Right lung (tissue), 10 donors: ENCODE measurements at places on chromosomes 6 and 20. TPM values are rescaled to one million over a fixed set of nuclear protein-coding genes. Genes with fewer than 3 reads are reported as not detected.

- DNase-seq = no peak
These were observed 277.5 kb downstream of the MEI4 start for GRCh38 chr6:77930382-77930781.

- no peak for DNase-seq
These were observed 201.5 kb upstream of the ZNF217 start for GRCh38 chr20:53795170-53795569.

SLC16A10 gene
- polyA plus RNA-seq = 6.1 TPM

DNA sequence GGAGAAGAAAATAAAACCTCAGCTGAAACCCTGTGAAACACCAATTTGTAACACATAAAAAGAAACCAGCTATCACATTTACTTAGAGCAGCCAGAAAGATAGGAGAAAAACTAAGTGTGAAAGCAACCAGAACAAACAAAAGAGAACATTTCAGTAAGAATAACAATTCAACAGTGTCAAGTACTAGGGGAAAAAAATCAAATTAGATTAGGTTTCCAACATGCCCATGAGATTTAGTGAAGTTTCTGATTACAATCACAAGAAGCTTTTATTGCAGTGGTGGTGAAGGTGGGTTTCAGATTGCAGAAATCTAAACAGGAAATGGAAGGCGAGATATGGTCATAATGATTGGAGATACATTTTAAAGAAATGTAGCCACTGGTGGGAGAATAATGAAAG lies 22.1 kb upstream of the TRDN start:
- DNase-seq = no peak

DNA sequence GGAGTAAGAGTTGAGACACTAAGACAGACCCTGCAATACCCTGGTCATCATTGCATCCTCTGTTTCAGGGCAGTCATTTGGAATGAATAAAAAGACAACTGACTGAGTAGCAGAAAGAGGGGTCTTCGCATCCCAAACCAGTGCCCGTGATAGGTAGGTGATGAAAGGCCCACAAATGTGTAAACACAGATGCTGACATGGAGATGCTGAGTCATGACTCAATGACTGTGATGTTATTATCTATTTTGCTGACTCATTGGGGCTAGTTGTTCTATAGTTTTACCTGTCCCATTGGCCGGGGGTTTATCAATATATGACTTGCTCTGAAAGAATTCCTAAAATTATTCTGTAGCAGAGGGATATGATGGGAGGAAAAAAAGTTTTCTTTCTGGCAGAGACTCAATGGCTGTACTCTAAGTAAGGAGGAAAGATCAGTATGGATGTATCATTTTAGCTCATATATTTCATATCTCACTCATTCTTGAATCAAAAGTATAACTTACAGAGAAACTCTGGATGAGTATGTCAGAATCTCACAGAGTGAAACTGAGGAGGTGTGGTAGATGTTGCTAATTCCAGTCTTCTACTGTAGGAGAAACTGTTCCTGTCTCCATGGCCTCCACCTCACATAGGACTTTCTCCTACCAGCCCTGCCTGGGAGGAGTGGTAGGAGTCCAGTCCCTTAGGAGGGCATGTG lies 119.9 kb upstream of the PREP start:
- no peak for DNase-seq

DNA sequence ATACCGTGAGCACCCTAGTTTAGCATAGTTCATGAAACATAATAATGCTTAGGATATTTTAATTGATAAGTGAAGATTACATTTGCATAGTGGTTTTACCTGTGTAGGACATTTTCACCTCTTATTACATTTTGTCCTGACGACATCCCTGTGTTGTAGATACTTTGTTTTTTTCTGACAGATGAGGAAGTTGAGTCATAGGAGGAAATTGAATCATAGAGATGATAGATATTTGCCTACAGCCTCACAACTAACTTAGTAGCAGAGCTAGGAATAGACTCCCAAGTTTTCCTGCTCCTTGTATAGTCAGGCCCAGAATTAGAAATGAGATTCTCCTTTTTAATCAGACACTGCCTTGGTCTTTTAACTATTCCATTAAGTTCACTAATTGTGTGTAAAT lies 100.5 kb upstream of the SUPT3H start:
- DNase-seq = no peak

DNA sequence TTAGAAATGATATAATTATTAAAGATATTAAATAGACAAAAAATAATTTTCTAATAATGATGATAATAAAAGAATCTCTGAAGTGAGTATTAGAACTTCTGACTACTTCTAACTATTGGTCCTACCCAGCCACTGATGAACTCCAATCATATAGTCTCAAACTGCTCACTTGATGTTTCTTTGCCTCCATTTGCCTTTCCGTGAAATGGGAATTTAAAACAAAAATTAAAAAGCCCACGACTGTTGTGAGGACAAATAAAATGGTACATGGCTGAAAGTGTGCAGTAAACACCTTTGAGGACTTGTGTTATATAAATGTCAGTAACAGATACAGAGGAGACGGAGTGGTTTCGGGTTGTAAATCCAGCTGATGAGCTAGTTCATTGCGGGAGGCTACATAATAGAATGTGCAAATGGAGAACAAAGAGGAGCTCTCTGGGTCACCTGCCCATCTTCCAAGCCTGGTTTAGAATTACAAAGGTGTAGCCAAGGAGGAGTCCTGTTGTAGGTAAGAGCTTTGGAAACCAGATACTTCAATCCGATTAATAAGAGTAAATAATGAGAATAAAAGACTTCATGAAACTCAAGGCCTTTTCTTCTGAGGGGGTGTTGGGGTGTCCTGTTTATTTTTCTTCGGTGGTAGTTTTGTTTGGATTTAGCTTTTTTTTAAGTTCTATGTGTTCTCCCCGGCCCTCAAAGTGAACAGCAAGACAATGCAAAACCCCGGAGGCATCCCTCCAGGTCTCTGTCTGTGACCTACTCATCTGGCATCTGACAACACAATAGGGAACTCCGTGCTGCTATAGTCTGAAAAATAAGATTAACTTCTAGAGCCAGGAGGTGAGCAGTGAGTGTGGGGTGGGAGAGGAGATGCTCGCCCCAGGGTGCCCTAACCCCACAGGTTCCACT lies 4.4 kb upstream of the PXDC1 start:
- DNase-seq = no peak

GRCh38 chr6:119445666-119446065 lies 96.1 kb upstream of the MAN1A1 start:
- DNase-seq = no peak

DNA sequence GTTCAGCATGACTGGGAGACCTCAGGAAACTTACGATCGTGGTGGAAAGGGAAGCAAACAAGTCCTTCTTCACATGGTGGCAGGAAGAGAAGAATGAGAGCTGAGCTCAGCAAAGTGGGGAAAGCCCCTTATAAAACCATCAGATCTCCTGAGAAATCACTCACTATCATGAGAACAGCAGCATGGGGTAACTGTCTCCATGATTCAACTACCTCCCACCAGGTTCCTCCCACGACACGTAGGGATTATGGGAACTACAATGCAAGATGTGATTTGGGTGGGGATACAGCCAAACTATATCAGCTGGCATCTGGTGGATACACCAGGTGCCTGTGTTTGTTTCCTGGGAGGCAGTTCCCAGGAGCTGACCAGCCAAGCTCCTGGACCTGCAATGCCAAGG lies 4.9 kb downstream of the DDO start:
- no peak for DNase-seq

- no peak for DNase-seq
These were observed 417.3 kb upstream of the ARID1B start for GRCh38 chr6:156359912-156360311.

- no peak for DNase-seq
These were observed 413.4 kb upstream of the SOX4 start for GRCh38 chr6:21180155-21180554.

DNA sequence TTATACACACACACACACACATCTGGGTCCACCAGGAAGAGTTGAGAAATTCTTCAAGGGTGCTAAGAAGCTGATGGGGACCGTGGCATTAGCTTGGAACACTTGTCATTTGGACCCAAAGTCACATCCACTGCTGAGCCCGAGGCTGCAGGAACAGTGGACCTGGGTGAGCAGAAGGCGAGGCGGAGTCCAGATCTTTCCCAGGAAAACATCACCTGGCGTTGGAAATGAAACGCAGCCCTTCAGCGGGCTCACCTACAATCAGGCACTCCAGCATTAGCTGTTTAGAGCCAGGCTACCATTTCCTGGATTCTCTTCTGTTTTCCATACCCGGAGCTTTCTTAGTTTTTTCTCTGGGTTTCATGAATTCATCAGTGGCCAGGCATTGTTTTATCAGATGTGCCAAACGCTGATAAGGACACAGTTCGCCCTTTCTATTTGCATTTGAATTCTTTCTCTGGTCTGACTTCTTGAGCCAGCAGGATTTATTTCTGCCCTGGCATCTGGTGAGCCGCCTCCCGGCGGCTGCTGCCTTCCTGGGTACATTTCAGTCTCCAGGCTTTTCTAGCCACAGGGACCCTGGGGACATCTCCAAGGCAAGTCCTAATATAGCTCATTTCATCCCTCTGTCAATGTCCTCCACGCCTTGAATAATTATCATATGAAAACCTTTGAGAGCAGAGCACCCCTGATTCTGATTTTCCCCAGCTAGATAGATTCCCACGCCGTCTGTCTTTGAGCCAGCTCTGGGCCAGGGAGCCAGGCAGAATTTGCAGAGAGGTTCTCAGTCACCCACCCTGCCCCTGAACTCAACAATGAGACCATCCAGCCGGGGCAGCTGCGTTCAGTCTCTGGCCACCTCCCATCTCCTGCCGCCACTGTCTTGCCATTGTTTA lies 170.9 kb downstream of the TTLL2 start:
- DNase-seq = peak; percentile 53

DNA sequence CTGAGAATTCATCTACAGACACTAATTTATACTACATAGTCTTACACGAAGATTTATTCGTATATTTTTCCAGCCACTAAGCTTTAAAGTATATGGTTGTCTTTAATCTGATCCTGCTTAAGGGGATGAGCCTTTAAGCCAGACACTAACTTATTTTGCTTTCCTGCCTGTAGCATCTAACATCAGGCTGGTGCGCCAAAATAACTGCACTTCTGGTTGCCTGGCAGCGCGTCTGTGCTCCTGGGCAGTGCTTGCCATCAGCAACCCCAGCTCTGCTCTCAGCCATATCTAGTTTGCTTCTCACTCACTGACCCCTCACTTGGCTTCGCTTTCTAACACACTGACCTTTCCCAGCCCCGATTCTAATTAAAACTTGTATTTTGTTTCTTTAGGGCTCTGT lies 21.8 kb downstream of the HMGCLL1 start:
- DNase-seq = no peak

GRCh38 chr6:2434912-2435311 lies 189.5 kb upstream of the GMDS start:
- DNase-seq = no peak

DNA sequence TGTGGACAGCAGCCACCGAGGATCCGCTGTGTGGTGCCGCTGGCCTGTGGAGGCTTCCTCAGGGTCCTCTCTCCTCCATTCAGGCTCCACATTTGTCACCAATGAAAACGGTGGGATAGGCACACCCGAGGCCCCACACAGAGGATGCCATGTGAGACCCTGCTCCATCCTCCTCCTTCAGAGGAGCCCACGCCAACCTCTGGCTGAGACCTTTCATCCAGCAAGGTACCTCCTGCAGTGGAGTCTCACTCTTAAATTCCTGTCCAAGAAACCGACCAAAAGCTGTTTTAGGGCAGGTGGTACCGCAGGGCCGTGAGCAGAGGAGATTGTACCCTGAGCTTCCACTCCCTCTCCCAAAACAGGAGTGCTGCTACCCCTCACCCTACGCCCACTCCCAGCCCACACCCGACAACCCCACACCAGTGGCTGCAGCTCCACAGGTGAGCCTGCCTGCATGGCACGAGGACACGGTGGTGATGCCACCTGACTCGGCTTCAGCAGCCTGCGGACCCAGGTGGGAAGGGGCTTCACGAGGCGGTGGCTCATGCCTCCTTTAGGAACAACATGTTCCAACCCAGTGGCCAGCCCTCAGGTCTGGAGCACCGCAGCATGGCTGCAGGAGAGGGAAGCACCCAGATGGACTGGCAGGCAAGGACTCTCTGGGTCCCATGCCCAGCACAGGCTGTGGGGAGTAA lies 237.6 kb upstream of the AFDN start:
- no peak for DNase-seq
